ENCODE measurements at places on chromosomes 5 and 9.
A peak's percentile ranks its signal among the peaks of the same experiment; 100 is the strongest.

GRCh38 chr5:108148715-108149139 is 233.2 kb downstream of the FBXL17 start:
- DNase-seq = no peak

DNA sequence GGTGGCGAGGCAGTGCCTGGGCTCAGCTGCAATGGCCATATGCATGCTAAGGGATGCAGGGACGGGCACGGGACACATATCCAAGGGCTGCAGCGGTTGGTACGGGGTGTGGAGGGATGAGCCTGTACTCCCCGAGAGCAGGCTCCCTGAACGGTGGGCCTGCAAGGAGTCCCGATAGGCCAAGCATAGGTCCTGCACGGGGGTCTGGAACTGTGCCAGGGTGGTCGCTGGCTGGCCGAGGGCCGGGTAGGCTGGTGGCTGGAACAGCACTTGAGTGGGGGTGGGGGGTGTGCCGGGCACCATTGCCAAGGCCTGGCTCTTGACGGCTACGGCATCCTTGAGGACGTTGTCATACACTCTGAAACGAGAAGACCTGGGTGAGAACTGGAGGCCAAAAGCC is 24.1 kb downstream of the FABP6 start:
- no peak for DNase-seq

DNA sequence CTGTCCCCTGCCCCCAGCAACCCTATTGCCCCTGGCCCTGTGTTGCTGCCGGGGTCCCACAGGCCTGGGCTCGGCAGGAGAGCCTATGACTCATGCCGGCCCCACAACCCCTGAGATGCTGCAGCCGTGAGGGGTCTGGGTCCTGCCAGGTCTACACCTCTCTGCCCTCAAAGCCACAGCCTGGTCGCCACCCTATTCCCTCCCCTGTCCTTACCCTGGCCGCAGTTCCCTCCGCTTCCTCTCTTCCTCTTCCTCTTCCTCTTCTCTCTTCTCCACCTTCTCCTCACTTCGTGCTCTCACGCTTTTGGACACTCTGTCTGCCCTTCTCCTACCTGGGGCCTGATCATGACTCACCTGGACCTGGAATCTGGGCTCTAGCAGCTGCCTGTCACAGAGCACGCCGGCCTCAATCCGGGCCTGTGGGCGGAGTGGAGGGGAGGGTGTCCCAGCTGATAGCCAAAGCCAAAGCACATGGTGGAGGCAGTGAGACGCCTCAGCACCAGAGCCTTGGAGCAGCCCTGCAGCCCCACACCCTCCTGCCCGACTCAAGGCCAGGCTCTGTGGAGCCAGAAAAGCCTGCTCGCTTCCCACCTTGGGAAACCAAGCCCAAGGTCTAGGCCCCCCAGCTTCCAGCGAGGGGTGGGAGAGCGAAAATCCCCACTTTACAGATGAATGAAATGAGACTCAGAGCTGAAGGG is 26.8 kb upstream of the CSF1R start:
- peak; percentile 28 for DNase-seq

- DNase-seq = no peak
These were observed 114.3 kb upstream of the IL12B start for GRCh38 chr5:159444441-159445082.

GRCh38 chr9:35736201-35736633 is 3.8 kb downstream of the CREB3 start:
- DNase-seq = peak; percentile 45

GRCh38 chr9:77892171-77892570 is 139.4 kb downstream of the GNAQ start:
- no peak for DNase-seq

DNA sequence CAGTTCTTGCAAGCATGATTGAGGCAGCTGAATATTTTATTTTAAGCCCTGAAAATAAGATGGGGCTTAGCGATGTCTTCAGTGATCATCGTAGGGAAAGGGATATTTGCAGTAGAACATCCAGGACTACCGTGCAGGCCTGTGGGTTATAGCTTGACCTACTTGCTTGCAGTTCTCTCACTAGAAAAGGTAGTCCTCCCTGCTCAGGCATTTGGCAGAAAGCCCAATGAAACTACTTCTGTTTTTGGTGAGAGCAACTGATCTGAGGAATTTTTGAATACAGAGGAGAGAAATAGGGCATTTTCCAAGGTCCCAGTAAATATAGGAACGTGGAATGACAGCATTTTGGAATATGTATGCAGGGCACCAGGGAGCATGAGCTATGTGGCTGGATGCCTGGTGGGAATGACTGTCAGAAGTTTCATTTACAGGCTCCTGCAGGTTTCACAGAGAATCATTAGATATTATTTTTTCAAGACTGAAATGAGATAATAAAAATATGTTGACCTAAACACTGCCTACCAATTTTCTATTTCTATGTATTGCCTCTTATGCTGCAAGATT is 417.9 kb upstream of the ACTBL2 start:
- no peak for DNase-seq

Measured in activated CD4-positive, CD25-positive, alpha-beta regulatory T cell treated with anti-CD3 and anti-CD28 coated beads, Interleukin-2, amount 50 U/mL, for 72 hours (primary cell).